Adipocyte (in vitro differentiated cells): ENCODE measurements at places on chromosomes 7 and 10.

DNA sequence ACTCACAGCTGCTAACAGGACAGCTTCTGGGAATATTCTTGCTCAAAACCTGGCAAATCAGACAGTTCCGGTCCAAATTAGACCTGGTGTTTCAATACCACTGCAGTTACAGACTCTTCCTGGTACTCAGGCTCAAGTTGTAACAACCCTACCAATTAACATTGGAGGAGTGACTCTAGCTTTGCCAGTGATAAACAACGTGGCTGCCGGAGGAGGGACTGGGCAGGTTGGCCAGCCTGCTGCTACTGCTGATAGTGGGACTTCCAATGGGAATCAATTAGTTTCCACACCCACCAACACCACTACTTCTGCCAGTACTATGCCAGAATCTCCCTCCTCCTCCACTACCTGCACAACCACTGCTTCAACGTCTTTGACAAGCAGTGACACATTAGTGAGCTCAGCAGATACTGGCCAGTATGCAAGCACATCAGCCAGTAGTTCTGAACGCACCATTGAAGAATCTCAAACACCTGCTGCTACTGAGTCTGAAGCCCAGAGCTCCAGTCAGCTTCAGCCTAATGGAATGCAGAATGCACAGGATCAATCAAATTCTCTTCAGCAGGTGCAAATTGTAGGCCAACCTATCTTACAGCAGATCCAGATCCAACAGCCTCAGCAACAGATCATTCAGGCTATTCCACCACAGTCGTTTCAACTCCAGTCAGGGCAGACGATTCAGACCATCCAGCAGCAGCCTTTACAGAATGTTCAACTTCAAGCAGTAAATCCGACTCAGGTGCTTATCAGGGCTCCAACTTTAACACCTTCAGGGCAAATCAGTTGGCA is 2.1 kb downstream of the SP4 start:
- no peak for DNase-seq

- DNase-seq: no peak
Measured at GRCh38 chr7:156577645-156578577, 62.7 kb upstream of the RNF32 start.

- DNase-seq: no peak
Measured at GRCh38 chr10:47109906-47110305, 190.1 kb upstream of the GDF10 start.

DNA sequence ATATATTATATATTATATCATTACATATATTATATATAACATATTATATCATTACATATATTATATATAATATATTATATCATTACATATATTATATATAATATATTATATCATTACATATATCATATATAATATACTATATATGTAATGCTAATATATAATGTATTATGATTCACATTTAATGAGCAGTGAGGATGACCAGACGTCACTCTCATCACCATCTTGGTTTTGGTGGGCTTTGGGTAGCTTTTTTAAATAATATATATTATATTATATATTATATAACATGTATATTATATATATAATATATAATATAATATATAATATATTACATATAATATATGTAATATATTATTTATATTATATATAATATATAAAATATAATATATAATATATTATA is 1189.4 kb upstream of the AUTS2 start:
- no peak for DNase-seq

DNA sequence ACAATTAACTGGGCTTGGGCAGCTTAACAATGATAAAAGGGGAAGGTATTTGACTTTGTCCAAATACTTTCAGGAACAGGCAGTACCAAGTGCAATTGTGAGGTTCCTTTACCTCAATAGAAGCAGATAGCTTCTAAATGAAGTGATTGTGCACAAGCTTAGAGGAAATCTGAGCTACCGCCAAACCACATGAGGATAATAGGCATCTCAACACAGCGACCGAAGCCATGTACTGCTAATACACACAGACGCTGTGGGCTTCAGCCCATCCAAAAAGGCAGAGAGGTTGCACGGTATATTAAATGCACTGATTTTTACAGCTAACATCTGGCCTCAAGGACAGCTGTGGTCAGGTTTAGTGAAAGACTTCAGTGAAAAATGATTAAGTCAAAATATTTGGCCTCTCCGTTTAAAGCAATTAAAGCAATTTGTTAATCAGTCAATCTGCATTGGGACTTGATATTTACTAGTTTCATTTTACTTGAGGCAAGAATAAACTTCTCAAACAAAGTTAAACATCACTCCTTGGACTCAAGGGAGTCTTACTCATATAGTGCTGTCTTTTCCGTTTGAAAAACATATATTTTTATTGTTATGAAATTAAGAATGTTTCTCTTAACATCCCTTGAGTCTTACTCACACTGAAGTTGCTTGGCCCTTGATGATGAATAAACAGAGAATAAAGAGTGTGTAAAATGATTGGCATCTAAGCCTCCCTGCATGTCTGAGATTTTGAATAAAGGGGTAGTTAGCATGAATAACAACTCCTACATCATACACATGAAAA is 306.3 kb downstream of the C7orf25 start:
- peak; percentile 71 for DNase-seq

GRCh38 chr10:132076578-132077081 is 10.9 kb downstream of the JAKMIP3 start:
- no peak for DNase-seq

DNA sequence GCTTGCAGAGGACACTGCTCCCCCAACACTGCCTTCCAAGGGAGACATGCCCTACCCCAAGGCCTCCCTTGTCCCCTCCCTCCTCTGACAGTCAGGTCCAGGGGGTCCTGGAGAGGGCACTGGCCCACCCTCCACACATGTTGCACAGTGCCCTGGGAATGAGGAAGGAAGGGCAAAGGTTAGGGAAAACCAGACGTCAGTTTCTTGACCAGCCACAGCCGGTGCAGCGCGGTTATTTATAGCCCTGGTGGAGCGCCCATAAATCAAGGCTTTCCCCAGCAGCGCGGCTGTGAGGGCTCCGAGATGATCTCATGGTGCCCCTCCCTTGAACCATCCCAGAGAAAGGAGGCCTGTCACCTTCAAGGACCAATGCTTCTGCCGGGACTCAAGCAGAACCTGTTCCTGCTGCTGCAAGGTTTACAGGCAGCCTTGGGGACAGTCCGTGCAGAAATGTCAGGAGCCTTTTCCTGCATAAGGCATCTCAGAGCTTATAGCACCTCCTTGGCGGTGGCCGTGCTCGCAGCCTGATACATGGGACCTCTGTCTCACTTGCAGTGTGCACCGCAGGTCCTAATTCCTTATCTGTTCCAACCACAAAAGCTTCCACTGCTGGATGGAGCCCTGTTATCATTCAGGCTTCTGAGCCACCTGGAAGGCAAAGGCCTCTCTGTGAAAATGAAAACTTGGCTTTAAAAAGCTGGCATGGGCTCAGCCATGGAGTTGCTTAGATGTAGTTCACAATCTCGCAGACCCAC is 127.3 kb downstream of the LHPP start:
- DNase-seq: no peak

GRCh38 chr10:115814542-115814941 is 458.5 kb downstream of the GFRA1 start:
- DNase-seq: no peak

GRCh38 chr10:86594535-86594934 is 59.8 kb upstream of the OPN4 start:
- peak; percentile 21 for DNase-seq

- no peak for DNase-seq
Measured at GRCh38 chr10:93060887-93061593, 442 bp downstream of the CYP26C1 start.

DNA sequence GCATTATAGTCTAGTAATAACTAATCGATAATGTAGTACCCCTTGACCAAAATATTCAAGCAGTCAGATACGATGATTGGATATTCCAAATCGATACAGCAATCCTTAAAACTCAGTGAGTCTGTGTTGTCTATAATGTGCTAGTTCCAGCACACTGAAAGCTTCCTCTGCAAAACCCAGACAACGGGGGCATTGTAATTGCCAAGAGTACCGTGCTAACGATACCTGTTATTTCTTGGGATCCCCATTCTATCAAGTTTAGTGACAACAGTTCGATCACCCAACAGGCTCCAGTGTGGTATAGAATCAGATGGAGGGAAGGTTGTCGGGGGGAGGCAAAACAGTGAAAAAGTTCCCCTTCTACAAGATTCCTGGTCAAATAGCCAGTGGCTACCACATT is 865 bp downstream of the ZNF438 start:
- DNase-seq: no peak

DNA sequence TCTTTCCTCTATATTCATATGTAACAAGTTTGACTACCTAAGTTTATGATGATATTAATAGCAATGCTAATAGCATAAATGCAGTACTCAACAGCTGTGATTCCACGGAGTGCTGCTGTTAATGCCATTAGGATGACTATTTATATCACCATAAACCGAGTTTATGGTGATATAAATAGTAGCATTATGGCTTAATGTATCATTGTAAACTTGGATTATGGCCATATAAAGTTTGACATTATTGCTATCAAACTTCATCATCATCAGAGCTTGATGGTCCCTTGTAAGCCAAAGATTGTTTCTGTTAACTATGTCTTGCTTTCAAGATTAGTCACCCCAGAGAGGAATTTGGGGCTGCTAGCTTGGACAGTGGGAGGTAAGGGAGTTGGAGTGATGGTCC is 612.4 kb upstream of the C7orf33 start:
- DNase-seq: no peak

DNA sequence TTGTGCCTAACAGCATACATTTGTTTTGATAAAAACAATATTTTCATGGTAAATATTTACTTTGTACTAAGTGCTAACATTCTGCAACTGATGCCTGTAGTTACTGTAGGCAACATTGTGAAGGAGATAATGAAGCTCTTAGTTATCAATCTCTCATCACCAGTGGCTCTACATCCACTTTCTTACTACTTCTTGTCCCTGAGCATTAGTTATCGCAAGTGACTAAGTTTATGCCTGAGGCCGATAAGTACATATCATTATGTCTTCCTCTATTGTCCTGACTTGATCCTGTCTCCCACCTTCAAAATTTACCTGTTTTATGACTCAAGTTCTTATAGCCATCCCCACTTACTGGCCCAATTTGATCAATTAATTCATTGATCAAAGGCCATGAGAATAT is 63.6 kb downstream of the MACC1 start:
- no peak for DNase-seq

DNA sequence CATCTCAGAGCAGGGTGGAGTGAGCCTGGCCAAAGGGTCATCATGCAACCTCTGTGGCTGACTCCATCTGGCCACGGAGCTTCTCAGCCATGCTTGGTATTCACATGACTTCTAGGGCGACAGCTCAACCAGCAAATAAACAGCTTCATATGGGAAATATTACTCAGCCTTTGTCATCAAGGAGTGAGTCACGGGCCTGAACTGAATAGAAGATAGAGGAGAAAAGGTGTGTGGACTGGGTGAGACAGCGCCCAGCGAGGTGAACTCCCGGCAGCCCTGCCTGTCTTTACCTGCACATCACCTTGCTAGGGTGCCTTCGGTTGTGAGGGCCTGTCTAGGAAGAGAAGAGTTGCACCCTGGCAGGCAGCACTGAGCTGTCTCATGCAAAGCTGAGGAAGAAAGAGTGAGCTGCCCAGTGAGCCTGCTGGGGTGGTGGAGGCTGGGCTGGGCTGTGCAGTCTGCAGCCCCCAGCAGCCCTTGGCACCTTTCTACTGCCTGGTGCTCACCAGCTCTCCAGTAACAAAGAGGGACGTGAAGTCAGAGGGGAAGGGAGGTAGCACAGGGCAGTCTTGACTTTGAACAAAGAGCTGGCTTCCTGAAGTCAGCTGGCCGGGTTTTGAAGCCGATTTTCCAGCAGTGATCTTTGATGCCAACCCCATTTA is 114.2 kb downstream of the EGFR start:
- peak; percentile 95 for DNase-seq

DNA sequence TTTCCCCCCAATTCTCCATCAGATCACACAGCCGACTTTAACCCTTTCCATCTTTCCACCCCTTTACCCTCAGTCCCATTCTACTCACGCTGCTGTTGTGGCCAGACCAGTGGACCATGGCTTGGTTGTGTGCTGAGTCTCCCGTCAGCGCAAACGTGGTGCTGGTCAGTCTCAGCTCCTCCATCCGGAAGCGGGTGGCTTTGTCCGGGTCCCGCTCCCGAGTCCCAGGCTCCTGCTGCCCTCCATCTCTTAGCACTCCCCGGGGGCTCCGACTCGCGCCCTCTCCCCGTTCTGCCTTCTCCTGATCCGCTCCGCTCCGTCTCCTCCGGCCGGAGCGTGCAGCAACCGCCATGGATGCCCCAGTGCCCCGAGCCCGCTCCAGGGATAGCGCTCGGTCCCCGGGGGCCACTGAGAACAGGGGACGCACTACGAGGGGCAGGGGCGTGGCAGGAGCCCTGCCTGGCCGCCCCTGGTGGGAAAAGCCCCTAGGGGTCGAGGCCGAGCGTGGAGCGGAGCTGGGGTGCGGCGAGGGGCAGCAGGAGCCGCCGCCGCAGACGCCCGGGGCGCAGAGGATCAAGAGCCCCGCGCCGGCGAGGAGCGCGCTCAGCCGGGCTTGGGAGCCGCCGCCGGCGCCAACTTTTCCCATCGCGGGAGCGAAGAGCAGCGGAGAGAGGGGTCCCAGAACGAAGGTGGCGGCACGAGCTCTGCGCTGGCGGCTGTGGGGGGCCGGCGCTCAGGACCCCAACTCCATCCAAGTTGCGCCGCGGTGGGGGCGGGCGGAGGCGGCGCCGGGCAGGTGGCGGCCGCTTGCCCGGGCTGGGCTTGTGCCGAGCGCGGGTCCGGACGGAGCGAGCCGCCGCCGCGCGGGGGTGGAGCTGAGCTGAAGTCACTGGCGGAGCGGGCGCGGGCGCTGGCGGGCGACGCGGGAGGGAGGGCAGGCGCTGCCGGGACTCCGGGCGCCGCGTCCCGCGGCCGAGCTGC is at the start of gene SORCS1:
Gene SORCS1 (minus strand): TSS at position 826 of the 981 bp plus-strand sequence.
- DNase-seq: peak; percentile 4

- no peak for DNase-seq
Measured at GRCh38 chr10:78571891-78572290, 496.9 kb upstream of the ZMIZ1 start.

GRCh38 chr7:88095-88926 is 104.1 kb upstream of the FAM20C start:
- DNase-seq: no peak

GRCh38 chr7:88761779-88762178 is 2.3 kb downstream of the ZNF804B start:
- DNase-seq: no peak

- DNase-seq: peak; percentile 24
Measured at GRCh38 chr7:137488038-137488437, 144.5 kb upstream of the PTN start.

GRCh38 chr7:79778786-79779770 is 325.6 kb upstream of the MAGI2 start:
- peak; percentile 93 for DNase-seq

GRCh38 chr10:72525277-72525676 is 100.6 kb downstream of the MICU1 start:
- DNase-seq: peak; percentile 65

DNA sequence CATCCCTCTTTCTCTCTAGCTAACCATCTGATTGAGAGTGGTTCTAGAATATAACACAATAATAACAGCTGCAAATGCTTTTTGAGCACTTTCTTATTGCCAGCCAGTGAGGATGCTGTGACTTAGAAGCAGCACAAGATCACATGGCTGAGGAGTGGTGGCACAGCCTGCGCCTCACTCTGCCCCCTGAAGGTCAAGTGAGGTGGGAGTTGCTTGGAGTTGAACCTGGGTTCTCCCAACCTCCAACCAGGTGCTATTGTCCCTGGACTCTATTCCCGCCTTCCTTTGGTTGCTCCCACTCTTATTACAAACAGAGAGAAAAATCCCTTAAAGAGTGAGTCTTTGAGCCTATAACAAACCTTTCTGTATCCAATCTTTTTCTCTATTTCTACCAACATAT is 280.3 kb upstream of the PODXL start:
- DNase-seq: no peak

- no peak for DNase-seq
Measured at GRCh38 chr7:27123477-27124053, 7.0 kb downstream of the HOXA4 start.

- peak; percentile 5 for DNase-seq
Measured at GRCh38 chr7:129366-130221, 62.8 kb upstream of the FAM20C start.
